Choroid plexus epithelial cell (primary cell): ENCODE measurements at places on chromosomes 7 and 10.

GRCh38 chr7:111409714-111410422 is 152.4 kb downstream of the IMMP2L start:
- peak; percentile 55 for DNase-seq

DNA sequence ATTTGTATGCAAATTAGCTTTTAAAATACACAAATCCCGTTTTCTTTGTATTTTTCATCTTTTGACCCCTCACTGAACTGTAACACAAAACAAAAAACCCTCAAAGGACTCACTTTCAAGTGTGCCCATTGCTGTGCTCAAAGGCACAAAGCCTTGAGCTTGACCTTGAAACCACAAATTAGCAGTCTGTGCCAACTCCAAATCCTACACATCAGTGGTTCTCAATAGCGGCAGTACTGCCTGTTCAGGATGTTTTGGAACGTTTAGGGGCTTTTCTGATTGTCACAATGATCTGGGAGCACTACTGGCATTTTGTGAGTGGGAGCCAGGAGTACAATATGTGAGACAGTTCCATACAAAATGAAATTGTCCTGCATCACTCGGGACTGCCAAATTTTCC is 55.5 kb downstream of the KDM7A start:
- peak; percentile 14 for DNase-seq

DNA sequence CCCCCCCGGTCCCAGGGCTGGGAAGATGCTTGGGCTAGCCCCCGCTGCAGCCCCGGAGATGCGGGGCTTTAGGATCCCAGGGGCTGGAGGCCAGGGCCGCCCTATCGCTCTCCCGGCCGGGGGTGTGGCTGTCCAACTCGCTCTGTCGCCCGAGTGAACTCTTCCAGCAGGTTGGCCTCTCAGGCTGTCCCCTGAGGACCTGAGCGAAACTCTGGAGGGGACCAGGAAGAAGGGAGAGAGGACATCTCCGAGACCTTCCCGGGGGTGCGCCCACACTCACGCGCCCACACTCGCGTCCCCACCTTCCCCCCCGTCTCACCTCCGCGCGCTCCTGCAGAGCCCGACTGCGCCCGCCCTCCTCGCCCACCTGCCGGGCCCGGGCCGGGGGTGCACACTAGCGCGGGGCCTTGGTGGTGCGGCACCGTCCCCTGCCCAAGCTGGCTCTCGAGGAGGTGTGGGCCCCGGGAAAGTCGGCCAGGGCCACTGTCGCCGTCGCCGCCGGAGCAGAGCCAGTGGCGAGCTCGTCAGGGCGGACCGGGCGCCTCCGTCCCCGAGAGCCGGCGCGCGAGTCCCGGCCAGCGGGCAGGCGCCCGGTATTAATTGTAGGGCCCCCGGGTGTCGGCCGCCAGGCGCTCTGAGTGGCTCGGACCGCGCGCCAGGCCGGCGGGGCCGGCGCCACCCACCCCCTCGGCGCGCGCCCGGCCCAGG is 101.7 kb upstream of the SVIL start:
- DNase-seq, result no peak

DNA sequence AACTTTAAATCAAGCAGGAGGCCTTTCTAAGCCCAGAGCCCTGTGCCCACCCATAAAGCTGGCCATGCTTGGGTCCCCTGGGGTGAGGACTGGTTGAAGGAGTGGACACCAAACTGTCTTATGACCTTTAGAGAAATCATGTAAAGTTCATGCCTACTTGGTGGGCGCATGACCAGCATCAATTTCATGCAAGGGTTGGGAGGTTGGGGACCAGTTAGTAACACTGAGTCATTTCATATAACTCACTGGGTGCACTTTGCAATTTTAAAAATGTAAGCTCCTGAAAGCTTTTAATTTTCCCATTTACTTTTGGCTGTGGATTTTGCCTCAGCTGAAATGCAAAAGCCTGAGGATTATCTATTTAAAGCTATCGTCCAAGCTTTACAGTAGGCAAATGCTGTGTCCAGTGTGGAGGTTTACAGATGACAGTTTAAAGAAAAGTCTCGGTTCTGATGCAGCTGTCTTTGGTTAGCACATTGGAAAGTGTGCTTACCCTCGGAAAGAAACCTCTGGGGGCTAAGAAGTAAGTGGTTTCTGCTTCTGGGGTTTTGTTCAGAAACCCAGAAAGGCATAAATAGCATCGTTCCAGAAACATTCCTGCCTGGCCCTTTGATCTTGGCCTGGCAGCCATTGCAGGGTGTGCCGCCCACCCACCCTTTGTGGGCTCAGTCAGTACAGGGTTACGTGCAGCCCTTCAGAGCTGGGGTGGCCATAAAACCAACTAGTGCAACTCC is 48.8 kb upstream of the CHST15 start:
- no peak for DNase-seq

DNA sequence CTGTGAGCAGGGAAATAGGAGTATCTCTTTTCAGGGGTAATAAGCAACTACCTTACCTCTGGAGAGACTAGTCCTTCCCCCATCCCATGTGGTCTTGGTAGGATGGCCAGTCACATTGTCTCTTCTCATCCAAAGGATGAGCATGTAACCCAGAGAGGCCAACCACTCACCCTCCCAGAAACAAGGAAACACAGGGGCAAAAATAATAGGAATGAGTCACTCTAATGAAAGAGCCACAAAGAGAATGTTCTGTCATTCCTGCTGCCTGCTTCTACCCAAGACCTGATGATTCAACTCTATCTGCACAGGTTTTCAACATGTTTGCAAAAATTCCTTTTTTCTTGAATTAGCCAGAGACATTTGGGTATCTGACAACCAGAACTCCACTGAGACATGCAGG is 99.3 kb upstream of the NFE2L3 start:
- DNase-seq, result peak; percentile 2

DNA sequence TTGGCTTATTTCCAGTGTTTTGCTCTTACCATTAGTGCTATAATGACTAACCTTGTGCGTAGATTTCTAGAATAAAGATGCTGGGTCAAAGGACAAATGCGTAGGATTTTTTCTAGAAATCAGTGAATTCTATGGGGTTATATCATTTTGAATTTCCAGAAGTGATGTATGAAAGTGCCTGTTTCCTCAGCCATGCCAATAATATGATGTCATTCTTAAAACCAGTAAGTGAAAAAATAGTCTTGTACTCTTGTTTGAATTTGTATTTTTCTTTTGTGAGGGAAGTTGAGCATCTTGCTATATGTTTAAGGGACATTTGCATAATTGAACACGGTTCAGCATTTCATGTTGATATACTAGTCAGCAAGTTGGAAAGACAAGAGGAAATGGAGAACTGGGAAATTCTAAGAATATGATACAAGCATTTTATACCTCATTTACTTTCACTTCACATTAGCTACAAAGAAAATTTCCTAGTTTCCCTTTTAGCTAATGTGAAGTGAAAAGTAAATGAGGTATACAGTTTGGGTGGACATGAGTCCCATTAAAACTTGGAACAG is 3.8 kb upstream of the DNAH11 start:
- DNase-seq, result no peak

DNA sequence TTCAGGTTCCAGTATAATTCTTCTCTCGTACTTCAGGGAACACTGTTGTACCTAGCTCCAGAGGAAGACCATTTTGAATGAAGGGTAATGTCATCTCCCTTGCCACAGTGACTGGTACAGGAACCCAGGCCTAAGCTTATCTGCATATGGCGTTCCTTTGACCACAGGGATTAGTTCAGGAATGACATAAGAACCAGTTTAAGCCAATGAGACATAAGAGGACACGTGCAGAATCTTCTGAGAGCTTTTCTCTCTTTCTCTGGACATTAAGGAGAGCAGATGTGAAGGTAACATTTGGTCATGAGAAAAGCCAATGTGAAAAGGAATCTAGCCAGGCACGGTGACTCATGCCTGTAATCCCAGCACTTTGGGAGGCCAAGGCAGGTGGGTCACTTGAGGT is 21.8 kb upstream of the HIBADH start:
- no peak for DNase-seq

- DNase-seq, result no peak
Measured at GRCh38 chr10:51257511-51258248, 183.4 kb downstream of the PRKG1 start.

DNA sequence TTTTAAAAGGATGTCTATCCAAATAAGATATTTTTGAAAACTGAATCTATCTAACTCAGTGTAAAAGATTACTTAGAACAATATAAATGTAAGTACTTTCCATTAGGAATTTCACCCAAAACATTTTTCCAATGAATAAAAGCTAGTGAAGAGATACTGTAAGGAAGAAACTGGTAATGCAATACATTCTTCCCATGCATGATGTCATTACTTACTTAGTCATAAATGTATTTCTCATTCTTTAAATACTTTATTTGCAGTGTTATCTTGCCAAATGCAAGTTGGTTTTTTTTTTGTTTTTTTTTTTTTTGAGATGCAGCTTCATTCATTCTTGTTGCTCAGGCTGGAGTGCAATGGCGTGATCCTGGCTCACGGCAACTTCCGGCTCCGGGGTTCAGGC is 265.6 kb downstream of the PHF14 start:
- DNase-seq, result no peak

GRCh38 chr7:40059057-40059456 is 75.4 kb downstream of the MPLKIP start:
- DNase-seq, result no peak

- no peak for DNase-seq
Measured at GRCh38 chr10:69673521-69673920, 43.5 kb downstream of the FAM241B start.
